ENCODE measurements at places on chromosomes 5 and 9.

DNA sequence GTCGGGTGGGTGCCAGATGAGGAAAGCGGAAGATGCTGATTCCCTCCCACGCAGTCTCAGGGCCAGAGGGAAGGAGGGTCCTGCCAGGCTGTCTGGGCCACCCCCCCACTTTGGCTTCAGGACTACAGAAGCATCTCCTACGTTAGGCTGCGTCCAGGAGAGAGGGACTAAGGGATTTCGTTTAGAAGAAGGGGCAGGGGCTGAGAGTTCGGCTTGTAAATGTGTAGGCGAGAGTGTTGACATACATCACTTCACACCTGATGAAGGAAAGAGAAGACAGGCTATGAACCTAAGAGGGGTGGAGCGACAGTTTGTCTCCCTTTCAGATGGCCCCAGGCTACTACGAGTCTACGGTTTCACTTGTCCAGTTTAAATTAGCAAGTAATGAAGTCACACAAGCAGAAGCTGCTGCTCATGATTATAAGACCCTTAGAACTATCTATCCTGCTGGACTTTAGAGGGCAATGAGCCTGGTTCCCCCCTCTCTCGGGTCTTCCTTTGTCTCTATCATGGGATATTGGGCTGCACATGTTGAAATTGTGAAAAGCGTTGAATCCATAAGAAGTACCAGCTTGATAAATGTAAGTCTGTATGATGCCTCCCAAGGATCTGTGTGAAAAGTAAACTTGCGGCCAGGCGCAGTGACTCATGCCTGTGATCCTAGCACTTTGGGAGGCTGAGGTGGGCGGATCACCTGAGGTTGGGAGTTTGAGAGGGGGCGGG lies 193.0 kb downstream of the AOPEP start:
- no peak for DNase-seq

GRCh38 chr5:92337772-92338234 lies 954.7 kb upstream of the ARRDC3 start:
- no peak for DNase-seq

DNA sequence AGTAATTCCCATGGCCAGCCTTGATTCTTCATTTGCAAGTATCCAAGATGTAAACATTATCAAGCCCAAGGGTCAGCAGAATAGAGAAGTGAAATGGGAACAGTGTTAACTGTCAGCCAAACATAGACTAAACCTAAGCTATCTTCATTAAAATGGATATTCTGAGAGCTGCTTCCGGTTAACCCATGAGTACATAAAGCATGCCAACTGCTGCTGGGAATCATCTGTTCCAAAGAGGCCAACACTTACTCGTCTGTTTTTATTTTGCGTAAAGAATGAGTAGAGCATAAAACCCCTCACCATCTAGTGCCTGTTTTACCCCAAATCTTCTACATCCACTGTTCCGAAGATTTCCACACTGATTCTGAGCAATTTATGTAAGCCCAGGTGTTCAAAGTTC lies 257.6 kb downstream of the GLIS3 start:
- no peak for DNase-seq

- DNase-seq, result no peak
Observed at GRCh38 chr5:72441862-72442540, 65.2 kb downstream of the ZNF366 start.

Data from GM12865 (cell line).